Central memory CD8-positive, alpha-beta T cell (primary cell): ENCODE measurements at places on chromosomes 3 and 15.
A peak's percentile ranks its signal among the peaks of the same experiment; 100 is the strongest.

DNA sequence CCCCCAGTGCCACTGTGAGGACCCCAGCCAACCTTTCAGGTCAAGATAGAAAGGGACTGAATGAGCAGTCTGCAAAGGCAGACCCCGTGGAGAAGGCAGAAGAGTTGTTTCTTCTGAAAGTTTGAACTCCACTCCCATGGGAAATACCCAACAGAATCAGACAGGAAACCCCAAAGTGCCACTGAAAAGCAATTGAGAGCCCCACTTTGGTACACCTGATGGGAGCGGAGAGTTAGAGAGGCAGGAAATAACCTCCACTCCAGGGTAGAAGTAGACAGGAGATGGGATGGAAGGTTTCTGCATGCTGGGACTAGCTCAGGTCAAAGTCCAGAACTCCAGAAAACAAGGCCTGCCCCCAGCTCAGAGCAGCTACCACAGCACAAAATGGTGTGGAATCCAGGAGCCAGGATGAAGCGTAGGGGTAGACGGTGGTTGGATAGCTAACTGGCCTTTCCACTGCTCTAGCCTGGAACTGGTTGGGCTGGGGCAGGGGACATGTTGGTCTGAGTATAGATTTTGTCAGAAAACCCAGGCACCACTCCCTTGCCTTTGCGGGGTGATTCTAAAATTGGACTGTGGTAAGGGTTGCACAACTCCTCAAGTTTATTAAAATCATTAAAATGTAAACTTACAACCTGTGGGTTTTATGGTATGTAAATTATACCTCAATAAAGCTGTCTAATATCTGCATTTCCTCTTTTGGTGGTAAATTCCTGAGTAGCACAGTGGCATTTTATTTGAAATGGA is 1.9 kb upstream of the RAB43 start:
- peak overlapping the region; percentile 61 for H3K27ac ChIP-seq
- H3K27me3 ChIP-seq: no peaks in the 10 kb centered on the region
- peaks cover 26% of the 10 kb centered on the region for H3K36me3 ChIP-seq
- H3K4me1 ChIP-seq: peaks cover 43% of the 10 kb centered on the region

DNA sequence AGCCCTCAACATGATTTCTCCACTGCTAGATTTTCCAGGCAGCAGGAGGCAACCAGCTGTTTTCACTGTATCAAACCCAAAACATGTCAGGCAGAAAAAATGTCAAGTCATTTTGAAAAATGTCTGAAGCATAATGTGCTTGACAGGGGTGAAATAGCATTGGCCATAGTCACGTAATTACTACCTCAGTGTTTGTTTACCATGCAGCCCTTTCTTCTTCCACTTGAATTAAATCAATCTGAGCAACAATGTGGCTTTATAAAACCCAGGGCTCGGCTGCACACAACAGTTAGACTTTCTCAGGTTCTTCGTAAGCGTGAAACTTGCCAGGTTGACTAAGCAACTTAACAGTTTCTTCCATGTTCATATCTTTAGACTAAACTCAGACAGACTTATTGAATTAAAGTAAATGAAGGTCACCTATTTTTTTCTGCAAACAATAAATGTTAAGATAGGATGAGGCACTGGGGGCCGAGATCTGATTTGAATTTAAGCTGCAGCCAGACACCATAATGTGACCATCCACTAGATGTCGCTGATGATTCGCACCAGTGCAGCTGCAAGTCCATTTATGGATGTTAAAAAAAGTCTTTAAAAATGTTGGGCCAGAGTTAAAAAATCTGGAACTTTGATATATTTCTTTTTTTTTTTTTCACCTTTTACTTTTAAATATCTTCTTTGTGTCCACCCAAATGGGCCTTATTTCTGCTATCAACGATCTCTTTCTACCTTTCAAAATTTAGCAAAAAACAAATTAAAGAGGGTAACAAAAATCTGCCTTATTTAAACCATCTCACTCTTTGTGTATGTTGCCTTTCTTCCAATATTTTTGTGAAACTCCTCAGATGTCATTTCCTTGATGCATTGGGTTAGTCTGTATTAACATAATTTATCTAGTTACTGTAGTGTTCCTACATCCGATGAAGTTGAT is 305.9 kb downstream of the CACNA2D3 start:
- H3K4me3 ChIP-seq: no peak overlapping the region
- no peaks in the 10 kb centered on the region for H3K36me3 ChIP-seq
- DNase-seq: no peak

DNA sequence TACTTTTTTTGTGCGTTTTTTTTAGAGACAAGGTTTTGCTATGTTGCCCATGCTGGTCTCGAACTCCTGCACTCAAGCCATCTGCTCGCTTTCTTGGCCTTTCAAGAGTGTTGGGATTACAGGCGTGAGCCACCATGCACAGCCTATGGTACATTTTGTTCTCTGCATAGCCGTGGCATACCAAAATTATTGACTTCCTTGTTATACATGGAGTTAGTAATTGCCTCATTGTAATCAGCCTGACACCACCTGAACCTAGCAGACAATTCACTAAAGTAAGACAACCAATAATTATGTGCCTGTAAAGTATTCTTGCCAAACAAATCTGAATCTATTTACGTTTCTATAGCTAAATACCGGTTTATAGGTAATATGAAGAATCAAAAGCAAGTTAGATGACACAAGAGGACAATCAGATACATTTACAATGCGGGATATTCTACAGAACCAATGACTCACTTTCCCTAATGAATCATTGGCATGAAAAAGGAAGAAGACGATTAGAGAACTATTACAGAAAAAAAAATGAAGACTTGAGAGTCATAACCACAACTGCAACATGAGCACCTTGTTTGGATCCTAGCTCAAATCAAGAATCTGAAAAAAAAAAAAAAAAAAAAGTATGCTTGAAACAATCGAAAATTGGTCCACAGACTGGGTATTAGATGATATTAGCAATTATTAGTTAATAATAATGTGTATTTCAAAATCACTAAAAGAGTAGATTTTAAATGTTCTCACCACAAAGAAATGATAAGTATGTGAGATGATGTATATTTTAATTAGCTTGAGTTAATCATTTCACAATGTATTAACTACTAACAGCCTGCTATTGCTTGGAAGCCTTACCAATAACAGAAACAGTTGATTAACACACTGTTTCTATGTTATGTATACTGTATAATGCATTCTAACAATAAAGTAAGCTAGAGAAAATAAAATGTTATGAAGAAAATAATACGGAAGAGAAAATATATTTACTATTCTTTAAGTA is 7.1 kb downstream of the GUCA1C start:
- H3K4me1 ChIP-seq: no peaks in the 10 kb centered on the region
- no peak overlapping the region for H3K4me3 ChIP-seq
- H3K27ac ChIP-seq: no peak overlapping the region
- no peak for DNase-seq
- H3K36me3 ChIP-seq: no peaks in the 10 kb centered on the region

GRCh38 chr3:29594261-29594660 is 313.4 kb downstream of the RBMS3 start:
- no peak overlapping the region for H3K27ac ChIP-seq
- no peaks in the 10 kb centered on the region for H3K4me1 ChIP-seq
- no peak for DNase-seq
- H3K36me3 ChIP-seq: no peaks in the 10 kb centered on the region

GRCh38 chr3:46990573-46991374 is 11.3 kb downstream of the NBEAL2 start:
- DNase-seq: no peak
- peak overlapping the region; percentile 65 for H3K27ac ChIP-seq
- H3K4me1 ChIP-seq: peaks cover 63% of the 10 kb centered on the region
- peak overlapping the region; percentile 81 for H3K4me3 ChIP-seq
- no peaks in the 10 kb centered on the region for H3K27me3 ChIP-seq
